ENCODE measurements at places on chromosomes 4 and X. TPM values are rescaled to one million over a fixed set of nuclear protein-coding genes. Genes with fewer than 3 reads are reported as not detected.

GRCh38 chr4:8278421-8279287 lies 9.1 kb downstream of the HTRA3 start:
- no peaks in the 10 kb centered on the region for H3K4me1 ChIP-seq
- DNase-seq: no peak
- H3K4me3 ChIP-seq: no peak overlapping the region
- no peaks in the 10 kb centered on the region for H3K36me3 ChIP-seq
- no peaks in the 10 kb centered on the region for H3K27me3 ChIP-seq

Gene RBM46
- not detected for total RNA-seq

Gene NEUROG2
- 0.12 TPM for total RNA-seq

- H3K27ac ChIP-seq: no peak overlapping the region
- H3K36me3 ChIP-seq: peaks cover 18% of the 10 kb centered on the region
- H3K4me1 ChIP-seq: peaks cover 20% of the 10 kb centered on the region
- no peak overlapping the region for H3K4me3 ChIP-seq
- no peak for DNase-seq
Measured at GRCh38 chr4:150949342-150949741, 65.7 kb downstream of the LRBA start.

- no peak overlapping the region for H3K27ac ChIP-seq
- no peaks in the 10 kb centered on the region for H3K4me1 ChIP-seq
- no peak for DNase-seq
- H3K27me3 ChIP-seq: peaks cover 12% of the 10 kb centered on the region
- H3K36me3 ChIP-seq: no peaks in the 10 kb centered on the region
Measured at GRCh38 chr4:73019462-73020047, 50.0 kb downstream of the COX18 start.

- no peaks in the 10 kb centered on the region for H3K36me3 ChIP-seq
- peaks cover 3% of the 10 kb centered on the region for H3K27me3 ChIP-seq
- no peak overlapping the region for H3K27ac ChIP-seq
Measured at GRCh38 chrX:106780264-106780663, 22.2 kb upstream of the TBC1D8B start.

GRCh38 chr4:112677519-112678091 lies 40.7 kb downstream of the LARP7 start:
- no peak overlapping the region for H3K27ac ChIP-seq
- no peaks in the 10 kb centered on the region for H3K36me3 ChIP-seq
- H3K4me3 ChIP-seq: no peak overlapping the region
- no peak for DNase-seq

DNA sequence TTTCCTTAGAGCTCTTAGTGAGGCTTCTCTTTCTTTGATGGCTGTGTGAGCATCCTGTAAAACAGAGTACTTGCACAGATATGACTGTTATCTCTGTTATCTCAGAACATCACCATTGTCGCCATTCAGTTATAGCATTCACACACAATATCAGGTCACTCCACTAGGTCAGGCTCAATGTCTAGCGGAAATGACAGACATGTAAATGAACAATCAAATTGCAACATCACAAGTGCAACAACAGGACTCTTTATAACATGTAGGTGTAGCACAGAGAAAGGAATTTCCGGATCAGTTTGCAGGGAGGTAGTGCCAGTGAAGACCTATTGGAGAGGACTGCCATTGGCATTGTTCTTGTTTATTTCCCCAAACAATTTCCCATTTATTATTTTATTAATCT lies 43.2 kb upstream of the IGSF1 start:
- no peak overlapping the region for H3K4me3 ChIP-seq
- DNase-seq: no peak
- H3K4me1 ChIP-seq: no peaks in the 10 kb centered on the region
- no peak overlapping the region for H3K27ac ChIP-seq
- no peaks in the 10 kb centered on the region for H3K27me3 ChIP-seq

GRCh38 chr4:144681806-144682205 lies 35.9 kb downstream of the HHIP start:
- no peaks in the 10 kb centered on the region for H3K27me3 ChIP-seq
- H3K36me3 ChIP-seq: no peaks in the 10 kb centered on the region
- no peak for DNase-seq
- no peak overlapping the region for H3K4me3 ChIP-seq

Gene FATE1
- not detected for total RNA-seq

DNA sequence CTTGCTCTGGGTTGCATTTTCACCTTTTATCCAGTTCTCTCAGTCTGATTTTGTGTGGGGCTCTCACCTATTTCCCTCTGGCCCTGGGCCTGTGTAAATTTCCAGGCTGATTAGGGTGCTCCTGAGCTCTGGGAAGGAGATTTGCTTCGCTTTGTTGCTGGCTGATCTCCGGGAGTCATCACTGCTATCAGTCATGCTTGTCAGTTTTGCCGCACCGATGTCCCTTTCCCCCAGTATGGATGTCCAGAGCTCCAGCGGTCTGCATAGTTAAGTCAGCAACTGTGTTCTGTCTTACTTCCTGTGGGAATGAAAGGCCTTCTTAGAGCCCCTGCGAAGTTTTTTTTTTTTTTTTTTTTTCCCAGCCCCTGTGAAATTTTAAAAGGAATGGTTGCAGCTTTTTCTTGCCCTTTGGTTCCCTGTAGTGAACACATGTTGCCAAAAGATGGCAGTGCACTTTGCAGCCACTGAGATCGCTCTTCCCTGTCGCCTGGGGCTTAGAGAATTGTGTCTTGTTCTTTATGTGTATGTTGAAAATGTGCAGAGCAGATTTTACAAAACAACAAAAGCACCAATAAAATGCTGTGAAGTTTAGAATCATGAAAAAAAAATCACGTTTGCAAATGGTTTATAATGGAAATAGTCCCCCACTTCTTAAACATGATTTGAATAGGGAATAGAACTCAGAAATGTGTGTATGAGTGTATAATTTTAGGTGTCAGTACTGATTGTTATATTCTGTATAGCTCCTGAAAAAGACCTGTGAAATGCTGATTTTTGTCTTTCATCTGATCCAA lies 109.1 kb upstream of the SLC4A4 start:
- no peaks in the 10 kb centered on the region for H3K4me1 ChIP-seq
- no peaks in the 10 kb centered on the region for H3K36me3 ChIP-seq
- no peak overlapping the region for H3K4me3 ChIP-seq

- H3K27me3 ChIP-seq: no peaks in the 10 kb centered on the region
- H3K36me3 ChIP-seq: no peaks in the 10 kb centered on the region
- no peaks in the 10 kb centered on the region for H3K4me1 ChIP-seq
- H3K4me3 ChIP-seq: no peak overlapping the region
- no peak for DNase-seq
Measured at GRCh38 chr4:96262057-96262456, 422.2 kb downstream of the PDHA2 start.

DNA sequence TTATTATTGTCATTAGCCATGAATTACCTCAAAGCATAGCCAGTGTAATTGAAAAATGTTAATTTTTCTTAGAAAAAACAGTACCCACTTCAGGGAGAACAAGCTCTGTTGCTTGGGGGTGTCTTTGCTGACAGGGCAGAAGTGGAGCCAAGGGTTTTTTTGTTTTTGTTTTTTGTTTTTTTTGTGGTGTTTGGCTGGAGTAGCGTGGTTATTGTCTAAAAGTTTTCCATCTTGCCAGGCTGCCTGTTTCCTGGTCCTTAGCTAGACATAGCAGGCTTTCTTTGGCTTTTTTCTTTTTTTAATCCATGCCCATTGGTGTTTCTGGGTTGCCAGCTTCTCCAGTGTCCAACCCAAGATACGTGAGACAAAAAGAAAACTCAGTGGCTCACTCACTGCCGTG lies 61.5 kb downstream of the CASP3 start:
- H3K27ac ChIP-seq: no peak overlapping the region
- DNase-seq: no peak
- no peak overlapping the region for H3K4me3 ChIP-seq
- H3K27me3 ChIP-seq: no peaks in the 10 kb centered on the region

Gene SYNPO2
- total RNA-seq: 1.0 TPM

DNA sequence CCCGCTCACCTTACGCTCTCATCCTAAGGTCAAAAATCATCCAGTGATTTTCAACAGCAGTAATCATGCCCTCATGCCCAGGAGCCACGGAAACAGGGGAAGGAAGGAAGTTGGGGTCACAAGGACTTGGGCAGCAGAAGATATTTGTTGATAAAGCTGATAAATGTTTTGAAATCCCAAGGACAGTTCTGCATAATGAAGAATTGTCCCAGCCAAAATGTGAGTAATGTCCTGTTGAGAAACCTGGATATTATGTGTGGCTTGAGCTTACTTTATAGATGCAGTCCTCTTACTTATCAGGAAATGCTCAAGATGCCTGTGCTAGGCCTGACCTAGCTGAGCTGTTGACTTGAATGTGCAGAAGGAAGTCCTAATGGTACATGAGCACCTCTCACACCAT lies 263.0 kb upstream of the ZFP42 start:
- no peaks in the 10 kb centered on the region for H3K36me3 ChIP-seq
- DNase-seq: no peak
- no peaks in the 10 kb centered on the region for H3K4me1 ChIP-seq
- no peak overlapping the region for H3K4me3 ChIP-seq
- H3K27ac ChIP-seq: no peak overlapping the region

Gene WAS
- 138 TPM for total RNA-seq

DNA sequence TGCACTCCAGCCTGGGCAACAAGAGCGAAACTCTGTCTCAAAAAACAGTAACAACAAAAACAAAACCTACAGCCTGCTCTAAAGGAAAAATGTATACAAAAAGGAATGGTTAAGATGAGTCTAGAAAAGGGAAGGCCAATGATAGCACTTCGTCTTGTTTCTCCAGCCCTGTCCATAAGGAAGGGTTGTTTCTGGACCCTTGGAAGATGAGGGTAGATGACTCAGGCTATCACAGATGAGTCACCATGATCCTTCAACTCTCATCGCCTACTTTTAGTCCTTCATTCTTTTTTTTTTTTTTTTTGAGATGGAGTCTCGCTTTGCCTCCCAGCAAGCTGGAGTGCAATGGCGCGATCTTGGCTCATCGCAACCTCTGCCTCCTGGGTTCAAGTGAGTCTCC lies 8.8 kb downstream of the PLA2G12A start:
- H3K27ac ChIP-seq: no peak overlapping the region
- peaks cover 30% of the 10 kb centered on the region for H3K36me3 ChIP-seq
- DNase-seq: no peak
- no peaks in the 10 kb centered on the region for H3K27me3 ChIP-seq

DNA sequence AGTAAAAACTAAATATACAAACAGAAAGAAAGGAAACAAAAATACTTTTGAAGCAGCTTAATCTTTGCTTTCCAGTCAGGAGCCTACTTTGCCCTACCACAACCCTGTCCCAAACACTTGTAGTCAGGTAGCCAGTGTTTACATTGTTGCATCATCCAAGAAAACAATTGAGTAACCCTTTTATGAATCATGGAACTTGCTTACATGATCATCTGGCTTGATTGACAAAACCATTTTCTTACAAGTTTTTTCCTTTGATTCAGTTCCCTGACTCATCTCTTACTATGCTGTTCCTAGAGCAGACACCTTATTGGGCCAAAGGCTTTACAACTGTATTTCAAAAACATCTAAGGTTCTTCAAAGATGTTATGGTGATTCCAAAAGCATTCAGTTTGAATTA lies 740.1 kb downstream of the KLHL13 start:
- no peak overlapping the region for H3K4me3 ChIP-seq
- no peak overlapping the region for H3K27ac ChIP-seq
- no peaks in the 10 kb centered on the region for H3K36me3 ChIP-seq
- DNase-seq: no peak
- no peaks in the 10 kb centered on the region for H3K4me1 ChIP-seq
- H3K27me3 ChIP-seq: no peaks in the 10 kb centered on the region

DNA sequence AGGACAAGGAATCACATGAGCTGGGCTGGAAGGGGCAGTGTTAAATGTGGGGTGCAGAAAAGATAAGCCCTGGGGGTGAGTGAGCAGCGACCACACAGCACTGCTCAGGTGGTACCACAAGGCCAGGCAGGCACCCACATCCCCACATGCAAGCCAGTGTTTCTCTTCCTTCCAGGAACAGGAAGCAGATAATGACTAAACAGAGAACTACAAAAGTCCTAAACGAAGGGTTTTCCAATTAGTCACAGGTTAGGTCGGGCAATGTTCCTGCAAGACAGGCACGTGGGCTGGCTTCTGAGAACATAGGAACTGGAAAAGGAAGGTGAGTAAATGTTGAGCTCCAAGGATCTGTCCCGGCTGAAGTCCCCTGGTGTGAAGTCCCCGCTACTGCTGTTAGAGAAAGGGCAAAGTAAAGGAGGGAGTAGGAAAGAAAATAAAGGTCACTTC lies 19.5 kb downstream of the RELL1 start:
- no peaks in the 10 kb centered on the region for H3K27me3 ChIP-seq
- peaks cover 28% of the 10 kb centered on the region for H3K36me3 ChIP-seq
- peak; percentile 71 for DNase-seq

DNA sequence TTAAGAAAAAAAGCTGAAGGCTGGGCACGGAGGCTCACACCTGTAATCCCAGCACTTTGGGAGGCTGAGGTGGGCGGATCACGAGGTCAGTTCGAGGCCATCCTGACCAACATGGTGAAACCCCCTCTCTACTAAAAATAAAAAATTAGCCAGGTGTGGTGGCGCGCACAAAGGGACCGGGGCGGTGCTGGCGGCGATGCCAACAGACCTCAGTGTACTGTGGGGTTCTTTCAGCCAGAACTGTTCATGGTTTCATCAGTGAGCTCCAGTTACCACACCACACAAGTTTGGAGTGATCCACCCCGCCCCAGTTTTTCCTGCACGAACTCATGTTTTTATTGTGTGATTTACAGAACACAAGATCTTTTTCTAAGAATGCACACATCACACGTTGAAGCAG lies 21.2 kb upstream of the IRAK1 start:
- H3K4me3 ChIP-seq: no peak overlapping the region
- H3K27me3 ChIP-seq: no peaks in the 10 kb centered on the region
- no peak for DNase-seq
- H3K4me1 ChIP-seq: peaks cover 32% of the 10 kb centered on the region
- H3K27ac ChIP-seq: no peak overlapping the region

Data from activated CD8-positive, alpha-beta memory T cell treated with anti-CD3 and anti-CD28 coated beads, Interleukin-2, amount 10 ng/mL, durations not matched to agents 7 days and 5 days (primary cell).